Stimulated activated CD8-positive, alpha-beta memory T cell treated with anti-CD3 and anti-CD28 coated beads, Interleukin-15, amount 100 ng/mL, for 48 hours (primary cell): ENCODE measurements at places on chromosomes 7 and 10.

DNA sequence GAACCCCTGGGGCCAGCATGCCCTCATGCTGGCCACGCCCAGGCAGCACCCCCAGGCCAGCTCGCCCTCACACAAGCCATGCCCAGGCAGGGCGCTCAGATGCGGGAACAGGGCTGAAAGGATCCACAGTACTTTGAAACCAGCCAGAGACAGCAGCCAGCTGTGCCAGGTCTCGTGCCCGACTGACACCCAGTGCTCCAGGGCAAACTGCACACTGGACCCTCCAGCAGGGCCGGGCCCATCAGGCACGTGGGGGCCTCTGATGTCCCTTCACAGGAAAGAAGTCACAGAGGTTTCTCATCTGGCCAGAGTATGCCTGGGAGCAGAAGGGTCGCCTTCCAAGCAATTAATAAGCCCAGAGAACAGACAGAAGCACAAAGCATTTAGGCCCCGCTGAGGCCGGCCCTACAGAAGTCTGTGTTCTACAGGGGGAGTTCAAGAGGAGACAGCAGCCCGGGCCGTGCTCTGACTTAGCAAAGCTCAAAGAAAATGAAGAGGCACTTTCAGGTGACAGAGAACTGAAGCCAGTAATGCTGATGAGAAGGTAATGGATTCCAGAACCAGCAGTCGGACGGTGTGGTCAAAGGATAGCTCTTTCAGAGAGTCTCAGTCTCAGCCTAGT is 21.4 kb downstream of the MAD1L1 start:
- no peak for DNase-seq

DNA sequence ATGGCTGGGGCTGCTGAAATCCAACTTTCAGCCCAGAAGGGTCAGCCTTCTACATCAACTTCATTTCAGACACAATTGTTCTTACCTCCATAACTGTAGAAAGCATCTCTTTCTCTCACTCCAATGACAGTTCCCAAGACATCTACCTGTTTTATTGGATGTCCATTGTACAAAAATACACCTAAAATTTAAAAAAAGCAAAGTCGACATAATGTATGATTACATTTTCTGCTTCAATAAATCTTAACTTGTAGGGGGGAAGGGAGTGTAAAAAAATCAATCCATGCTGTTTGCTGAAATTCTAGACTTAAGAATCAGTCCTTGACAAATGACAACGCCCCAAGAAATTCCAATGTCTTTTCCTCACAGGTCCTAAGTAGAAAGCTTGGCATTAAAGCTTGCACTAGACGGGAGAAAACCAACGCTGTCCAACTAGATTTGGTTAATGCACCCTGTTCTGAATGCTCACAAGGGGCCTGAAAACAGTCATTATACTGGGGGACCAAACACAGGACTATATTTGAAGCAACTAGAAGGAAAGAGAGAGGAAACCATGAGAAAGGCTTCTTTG is 7.5 kb downstream of the STN1 start:
- DNase-seq: no peak

DNA sequence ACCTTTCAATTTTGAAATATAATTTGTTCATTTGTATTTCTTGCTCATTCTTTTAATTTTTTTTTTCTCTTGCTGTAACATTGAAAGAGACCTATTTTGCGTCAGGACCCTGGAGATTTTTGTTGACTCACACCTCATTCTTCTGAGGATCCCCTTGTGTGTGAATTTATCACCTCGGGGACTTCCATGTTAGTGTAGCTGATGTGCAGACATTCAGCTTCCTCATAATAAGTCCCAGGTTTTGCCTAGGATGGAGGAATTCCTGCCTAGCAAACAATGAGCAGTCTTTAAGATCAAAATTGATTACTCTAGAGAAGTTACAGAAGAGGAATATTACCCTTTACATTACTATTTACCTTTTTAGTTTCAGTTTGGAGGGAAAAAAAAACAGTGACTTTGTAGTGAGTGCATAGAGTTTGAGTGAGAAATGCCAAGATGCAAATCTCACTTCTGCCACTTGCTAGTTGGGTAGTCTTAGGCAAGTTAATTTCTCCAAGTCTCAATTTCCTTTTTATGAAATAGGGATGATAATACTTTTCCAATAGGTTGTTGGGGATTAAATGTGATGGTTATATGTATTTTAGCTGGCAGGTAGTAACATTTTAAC is 14.3 kb downstream of the TES start:
- DNase-seq: no peak

DNA sequence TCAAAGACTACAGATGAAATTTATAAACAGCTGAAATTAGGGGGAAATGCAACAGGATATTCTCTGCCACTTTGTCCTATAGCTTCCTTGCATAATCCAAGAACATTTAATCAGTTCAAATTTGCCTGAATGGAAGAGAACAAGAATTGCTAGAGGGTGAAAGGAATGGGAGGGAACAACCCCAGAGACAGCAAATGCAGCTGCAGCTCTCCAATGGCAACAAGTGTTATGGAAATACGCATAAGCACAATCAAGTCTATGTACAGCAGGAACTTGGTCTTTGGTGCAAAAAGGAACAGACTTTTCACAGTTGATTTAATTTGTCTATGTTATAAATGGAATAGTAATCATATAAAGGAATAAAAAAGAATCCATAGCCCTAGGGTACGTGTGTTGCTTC is 269.0 kb upstream of the ETV1 start:
- DNase-seq: no peak

DNA sequence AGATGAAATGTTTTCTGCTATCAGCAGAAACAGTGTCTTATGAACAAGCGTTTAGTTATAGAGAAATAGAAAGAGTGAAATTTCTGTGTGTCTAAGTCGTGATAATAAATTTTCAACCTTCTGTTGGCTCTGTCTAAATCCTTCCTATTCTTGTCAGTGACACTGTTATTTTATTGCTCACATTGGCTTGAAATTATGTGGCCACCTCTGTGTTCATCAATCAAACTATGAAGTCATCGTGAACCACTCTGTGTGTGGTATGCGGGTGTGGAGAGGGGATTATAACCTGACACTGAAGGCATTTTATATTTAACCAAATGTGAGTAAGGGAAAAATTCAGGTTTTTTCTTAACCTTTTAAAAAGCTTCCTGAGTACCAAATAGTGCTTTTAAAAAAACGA is 12.3 kb downstream of the AOAH start:
- no peak for DNase-seq

DNA sequence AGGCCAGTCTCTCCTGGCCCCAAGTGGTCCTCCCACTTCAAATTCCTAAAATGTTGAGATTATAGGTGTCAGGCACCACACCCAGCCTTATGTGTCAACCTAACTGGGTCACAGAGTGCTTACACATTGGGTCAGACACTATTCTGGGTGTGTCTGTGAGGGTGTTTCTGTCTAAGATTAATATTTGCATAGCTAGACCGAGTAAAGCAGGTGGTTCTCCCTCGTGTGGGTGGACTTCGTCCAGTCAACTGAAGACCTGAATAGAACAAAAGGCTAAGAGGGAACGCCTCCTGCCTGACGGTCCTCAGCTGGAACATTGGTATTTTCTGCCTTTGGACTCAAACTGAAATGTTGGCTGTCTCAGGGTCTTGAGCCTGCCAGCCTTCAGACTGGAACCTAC is 11.5 kb downstream of the PPIF start:
- no peak for DNase-seq

DNA sequence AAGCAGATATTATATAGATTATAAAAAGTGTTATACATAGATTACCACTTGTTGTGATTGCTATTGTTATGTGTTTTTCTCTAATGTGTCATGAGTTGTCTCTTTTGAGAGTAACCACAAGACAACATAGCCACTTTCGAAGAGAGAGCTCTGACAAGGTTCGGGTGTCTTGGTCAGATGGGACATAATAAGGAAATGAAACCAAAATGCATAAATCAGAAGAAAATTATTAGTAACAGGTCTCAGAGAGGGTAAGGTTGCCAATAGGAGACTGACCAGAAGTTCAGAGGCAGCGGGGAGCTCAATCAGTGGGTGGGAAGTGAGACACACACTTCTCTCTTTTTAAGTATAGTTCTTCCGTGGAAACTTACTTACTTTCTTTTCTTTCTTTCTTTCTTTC is 639.2 kb upstream of the POT1 start:
- DNase-seq: no peak

GRCh38 chr10:130897815-130898214 is 413.7 kb downstream of the TCERG1L start:
- no peak for DNase-seq

- DNase-seq: no peak
Measured at GRCh38 chr10:107873007-107873406, 708.5 kb upstream of the SORCS1 start.

DNA sequence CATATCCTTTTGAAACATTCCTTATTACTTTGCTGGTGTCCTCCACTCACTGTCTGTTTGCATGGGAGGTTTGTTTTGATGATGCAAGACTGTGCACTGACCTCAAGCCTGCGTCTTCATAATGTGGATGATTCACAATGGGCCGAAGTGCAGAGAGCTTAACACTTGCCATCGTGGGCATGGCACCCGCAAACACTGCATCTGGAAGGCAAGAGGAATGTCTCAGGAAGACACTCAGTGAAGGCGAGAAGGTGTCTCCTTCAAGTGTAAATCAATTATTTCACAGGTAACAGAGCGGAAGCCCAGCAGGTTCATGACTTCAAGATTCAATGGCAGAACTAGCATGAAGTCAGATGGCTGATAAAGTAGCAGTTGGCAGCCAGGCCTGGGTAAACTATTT is 98.1 kb downstream of the DPY19L1 start:
- no peak for DNase-seq

DNA sequence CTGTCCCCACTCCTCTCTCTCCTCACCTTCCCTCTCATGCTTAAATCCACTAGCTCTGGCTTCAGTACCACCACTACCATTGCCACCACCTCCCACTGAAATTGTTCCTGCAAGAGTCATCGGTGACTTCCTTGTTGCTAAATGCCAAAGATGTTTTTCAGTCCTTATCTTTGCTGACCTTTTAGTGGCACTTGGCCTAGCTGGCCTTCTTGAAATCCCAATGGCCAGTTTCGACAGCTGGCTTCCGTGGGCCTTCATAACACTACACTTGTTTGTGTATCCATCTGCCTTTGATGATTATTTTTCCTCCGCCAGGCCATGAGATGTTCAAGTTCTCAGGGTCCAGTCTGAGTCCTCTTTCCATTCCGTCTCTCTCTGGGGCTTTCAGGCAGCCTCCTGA is 118.2 kb upstream of the NANOS1 start:
- no peak for DNase-seq

GRCh38 chr10:132023092-132023811 is 41.5 kb upstream of the BNIP3 start:
- peak; percentile 55 for DNase-seq

GRCh38 chr7:13981070-13981469 is 8.4 kb downstream of the ETV1 start:
- DNase-seq: no peak

DNA sequence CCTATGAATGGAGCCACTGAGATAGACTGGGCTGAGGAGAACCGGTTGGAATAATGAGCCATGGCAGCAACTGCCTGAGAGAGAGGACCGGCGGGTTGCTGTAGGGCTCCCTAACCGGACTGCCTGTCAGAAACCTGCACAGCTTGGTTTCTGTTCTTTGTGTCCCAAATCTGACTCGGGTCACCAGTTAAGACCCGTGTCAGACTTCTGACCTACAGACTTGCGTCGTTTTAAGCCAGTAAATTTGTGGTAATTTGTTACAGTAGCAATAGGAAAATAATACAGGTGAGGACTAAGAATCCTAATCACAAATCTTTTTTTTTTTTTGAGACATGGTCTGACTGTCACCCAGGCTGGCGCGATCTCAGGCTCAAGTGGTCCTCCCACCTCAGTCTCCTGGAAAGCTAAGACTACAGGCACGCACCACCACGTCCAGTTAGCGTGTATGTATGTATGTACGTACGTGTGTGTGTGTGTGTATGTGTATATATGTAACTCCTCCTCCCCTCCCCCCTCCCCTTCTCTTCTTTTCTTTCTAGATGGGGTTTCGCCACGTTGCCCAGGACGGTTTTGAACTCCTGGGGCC is 672 bp upstream of the DDX56 start:
- no peak for DNase-seq

DNA sequence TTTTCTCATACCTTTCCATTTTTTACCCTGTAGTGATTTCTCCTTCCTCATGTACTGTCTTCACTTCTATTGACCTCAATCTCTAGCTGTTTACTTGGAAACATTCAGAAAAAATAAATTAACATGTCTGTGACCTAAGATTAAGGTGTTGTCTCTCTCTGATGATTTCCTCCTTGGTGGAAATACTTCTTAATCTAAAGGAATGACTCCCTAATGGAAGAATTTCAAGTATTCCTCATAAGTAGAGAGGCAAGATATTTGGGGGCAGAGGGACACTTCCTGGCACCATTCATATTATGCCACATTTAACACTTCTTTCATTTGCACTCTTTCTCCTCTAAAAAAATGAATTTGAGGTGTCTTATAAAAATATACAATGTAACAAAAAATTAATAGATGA is 202.8 kb downstream of the NEBL start:
- DNase-seq: no peak

GRCh38 chr10:48209241-48209640 is 65.3 kb downstream of the FRMPD2 start:
- DNase-seq: no peak

DNA sequence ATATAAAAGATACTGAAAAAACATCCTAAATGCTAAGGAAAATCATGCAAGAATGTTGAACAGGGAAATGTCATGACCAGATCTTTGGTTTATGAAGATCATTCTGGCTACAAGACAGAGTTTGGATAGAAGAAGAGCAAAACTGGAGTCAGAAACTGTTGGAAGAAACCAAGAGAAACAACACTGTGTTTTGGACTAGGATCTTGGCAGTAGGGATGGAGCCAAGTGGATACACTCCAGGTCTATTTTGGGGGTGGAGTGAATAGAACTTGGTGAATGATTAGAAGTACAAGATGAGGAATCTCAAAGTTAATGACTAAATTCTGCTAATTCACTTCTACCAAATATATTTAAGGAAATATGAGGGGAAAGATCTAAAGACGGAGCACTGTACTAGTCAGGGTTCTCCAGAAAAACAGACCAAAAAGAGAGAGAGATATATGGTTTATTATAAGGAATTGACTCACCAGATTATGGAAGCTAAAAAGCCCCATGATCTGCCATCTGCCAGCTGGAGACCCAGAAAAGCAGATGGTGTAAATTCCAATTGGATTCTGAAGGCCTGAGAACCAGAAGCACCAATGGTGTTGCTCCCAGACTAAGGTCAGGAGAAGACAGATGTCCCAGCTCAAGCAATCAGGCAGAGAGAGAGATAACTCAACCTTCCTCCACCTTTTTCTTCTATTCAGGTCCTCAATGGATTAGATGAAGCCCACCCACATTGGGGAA is 254.9 kb downstream of the TRIL start:
- no peak for DNase-seq

DNA sequence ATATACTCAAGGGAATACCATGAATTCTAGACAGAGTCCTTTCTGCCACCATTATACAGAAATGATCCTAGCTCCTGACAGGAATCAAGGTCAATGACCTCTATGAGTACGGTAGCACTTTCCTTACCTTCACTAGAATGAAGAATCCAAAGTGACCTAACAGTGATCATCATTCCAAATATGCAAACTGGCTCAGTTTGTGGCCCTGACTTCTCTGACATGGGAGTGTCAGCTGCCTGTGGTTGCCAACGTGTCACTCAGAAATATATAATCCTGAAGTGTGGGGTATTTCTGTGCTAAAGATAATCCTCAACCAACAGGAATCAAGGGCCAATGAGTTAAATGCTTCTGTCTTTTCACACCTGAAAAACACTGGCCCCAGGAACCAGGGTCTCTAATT is 45.7 kb downstream of the COPG2 start:
- no peak for DNase-seq
